C1 segment of cervical spinal cord (tissue), 14 donors: ENCODE measurements at places on chromosomes 1 and 21.

DNA sequence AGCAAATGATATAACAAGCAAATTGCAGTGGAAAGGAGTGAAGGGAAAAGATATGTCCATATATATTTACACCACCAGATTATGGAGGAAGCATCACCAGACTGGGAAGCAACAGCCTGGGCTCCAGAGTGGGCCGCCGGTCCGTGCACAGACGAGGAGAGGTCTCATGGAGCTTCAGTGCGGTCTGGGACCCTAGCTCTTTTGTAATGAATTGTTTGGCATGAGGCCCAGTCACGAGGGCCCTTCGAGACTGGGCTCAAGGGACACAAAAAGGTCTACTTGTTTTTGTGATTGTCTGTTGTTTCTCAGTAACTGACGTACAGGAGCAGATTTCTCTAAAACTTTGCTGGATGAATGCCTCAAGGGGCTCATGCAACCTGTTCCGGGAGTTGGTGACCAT lies 12.9 kb upstream of the STUM start:
- DNase-seq: no peak

GRCh38 chr1:208917723-208918122 lies 665.8 kb upstream of the CAMK1G start:
- no peak for DNase-seq

- no peak for DNase-seq
Measured at GRCh38 chr1:153288634-153289275, 24.0 kb downstream of the PGLYRP3 start.

GRCh38 chr1:74429580-74429979 lies 82.8 kb downstream of the LRRC53 start:
- no peak for DNase-seq

GRCh38 chr1:153617663-153618062 lies 1.5 kb upstream of the S100A14 start:
- DNase-seq: no peak

DNA sequence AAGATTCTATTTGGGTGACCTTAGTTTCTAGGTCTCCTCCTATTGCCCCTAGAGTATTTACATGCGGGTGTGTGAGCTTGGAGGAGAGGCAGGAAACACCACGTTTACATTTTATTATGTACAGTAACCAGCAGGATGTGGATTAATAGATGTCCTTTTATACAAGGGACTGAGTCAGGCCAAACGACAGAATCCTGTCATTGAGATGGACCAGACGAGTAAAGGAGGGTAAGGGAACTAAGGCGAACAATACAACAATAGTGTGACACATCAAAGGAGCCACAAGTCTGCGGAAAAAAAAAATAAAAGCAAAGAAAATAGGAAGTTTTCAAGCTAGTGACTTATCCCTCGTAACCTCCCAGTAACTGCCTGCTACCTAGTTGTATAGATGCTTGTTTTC lies 151.1 kb downstream of the GABPA start:
- no peak for DNase-seq

DNA sequence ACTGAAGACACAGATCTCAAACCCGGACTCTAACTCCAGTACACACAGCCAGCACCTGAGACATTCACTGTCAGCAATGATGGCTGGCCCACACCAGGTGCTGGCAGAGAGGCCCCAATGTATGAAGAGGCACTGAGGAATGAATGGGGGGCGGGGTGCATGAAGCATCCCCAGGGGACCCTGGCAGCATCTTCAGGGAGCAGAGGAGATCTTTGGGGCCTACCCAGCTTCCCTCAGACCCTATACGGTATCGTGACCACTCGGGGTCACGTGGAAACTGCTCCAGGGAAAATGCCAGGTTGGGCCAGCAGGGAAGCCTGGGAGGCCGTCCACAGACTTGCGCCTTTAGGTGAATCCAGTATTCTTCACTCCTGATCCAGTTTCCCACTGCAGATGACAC lies 84.3 kb downstream of the NPHP4 start:
- DNase-seq: no peak

- DNase-seq: no peak
Measured at GRCh38 chr1:119367432-119368124, 1.0 kb upstream of the HAO2 start.

DNA sequence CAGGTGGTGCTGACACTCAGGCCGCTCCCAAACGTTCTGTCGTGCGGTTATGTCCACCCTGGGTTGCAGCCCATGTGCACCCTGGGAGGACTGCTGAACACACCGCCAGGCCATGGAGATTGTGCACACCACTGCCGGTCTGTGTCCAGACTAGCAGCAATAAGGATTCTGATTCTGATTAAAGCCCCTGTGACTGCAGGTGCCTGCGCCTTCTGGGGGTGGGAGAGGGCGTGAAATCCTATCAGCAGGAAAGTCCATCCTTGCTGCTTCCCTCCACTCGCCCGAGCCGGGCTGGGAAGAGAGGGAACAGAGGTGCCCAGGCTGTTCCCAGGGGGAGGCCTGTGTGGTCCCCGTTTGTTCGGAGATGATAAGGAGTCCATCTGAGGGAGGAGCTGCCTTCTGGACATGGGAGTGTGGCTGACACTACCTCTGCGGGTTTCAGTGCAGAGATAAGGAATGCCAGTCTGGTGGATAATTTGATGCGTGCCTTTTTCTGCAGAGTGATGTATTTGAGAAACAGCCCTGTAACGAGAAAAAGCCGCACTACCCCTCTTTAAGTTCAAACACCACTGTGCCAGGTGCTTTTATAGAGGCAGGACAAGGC lies 41.2 kb downstream of the BACE2 start:
- DNase-seq: no peak

GRCh38 chr1:197606168-197606845 lies 169.0 kb downstream of the DENND1B start:
- DNase-seq: no peak

GRCh38 chr1:114153261-114154145 lies at the start of gene SYT6:
Gene SYT6 (minus strand): TSS chr1:114153869. CDS start chr1:114153772, 97 bp downstream.
- DNase-seq: peak; percentile 27

DNA sequence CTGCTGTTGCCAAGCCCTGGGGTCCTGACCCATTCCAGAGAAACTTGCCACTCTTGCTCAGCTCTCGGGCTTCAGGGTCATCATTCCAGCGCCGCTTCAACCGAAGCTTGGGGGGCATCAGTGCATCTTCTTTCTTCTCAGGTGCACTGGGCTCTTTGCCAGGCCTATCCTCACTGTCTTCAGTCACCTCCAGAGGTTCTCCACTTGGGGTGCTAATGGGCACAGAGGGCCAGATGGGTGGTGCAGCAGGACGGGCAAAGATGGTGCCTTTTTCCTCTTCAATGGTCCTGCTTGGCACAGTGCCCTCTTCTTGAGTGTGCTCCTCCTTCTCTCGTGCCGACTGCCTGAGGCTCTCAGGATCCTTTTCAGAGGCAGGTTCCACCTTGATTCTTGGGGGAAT lies 13.3 kb downstream of the ETV3 start:
- DNase-seq: no peak

DNA sequence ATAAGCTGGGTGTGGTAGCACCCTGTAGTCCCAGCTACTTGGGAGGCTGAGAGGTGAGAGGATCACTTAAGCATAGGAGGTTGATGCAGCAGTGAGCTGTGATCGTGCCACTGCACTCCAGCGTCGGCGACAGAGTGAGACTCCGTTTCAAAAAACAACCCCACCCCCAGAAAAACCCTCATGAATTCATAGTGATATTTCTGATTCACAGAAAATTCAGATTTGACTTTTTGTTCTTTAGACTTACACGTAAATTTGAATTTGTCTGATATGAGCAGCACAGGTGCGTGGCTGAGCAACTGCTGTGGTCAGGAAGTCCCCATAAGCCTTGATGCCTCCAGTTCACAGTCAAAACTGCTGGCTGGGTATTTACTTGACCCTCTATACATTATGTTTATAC lies 10.0 kb upstream of the MORC3 start:
- no peak for DNase-seq

DNA sequence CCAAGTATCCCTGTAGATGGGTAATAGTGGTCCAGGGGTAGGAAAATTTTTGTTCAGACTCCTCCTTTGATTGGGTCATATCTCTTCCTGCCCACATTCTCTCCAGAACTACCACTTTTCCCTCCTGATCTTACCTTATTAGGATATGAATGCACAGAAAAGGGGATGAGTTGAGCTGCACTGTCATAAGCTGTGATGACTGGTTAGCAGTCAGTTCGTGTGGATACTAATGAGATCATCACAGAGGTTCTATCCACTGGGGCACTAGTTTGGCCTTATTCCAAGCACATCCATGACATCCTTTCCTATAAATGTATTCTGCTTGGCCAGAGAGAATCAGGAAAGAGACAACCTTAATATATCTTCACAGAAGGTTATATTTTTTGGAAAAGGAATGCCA lies 22.1 kb upstream of the TBX15 start:
- DNase-seq: no peak

DNA sequence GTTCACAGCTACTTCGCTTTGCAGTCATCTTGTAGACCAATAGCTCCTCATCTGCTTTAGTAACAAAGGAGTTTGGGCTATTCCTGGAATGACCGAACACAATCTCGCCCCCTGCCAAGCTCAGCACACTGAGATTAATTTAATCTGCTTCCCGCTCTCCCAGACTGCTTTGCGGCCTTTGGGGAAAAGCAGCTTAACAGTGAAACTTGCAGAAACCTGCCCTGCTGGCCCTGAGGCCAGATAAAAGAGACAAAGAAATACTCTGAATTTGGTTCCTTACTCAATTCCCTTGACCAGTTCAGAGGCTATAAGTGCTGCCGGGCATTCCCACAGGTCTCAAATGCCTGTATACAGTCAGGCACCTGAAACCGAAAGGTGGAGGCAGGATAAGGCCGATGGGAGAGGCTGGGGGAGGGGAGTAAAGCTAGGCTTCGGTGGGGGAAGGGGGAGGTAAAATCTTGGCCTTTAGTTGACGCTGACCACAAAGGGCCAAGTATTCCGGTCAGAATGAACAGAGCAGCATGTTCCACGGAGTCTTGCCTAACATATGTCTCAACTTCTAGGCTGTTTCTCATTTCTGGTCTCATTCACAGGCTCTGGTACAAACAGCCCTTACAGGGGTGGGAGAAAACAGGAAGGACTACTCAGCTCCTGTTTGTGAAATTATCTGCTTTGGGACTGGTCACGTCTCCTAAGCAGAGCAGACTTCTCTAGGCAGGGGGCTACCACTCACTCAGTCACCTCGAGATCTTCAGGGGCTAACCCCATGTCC lies 17.7 kb upstream of the A3GALT2 start:
- peak; percentile 31 for DNase-seq

GRCh38 chr1:173488001-173488400 lies 10.9 kb downstream of the PRDX6 start:
- DNase-seq: no peak

DNA sequence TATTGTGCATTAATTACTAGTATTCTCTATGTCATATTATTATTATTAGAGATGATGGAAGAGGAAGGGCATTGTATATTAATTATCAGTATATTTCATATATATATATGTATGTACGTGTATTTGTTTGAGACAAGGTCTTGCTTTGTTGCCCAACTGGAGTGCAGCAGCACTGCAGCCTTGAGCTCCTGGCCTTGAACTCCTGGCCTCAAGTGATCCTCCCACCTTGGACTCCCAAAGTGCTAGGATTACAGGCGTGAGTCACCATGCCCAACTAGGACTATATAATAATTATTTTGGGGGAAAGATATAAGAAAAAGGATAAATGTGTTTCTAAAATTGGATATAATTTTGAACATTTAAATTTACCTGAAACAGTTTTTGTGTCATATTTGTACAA lies 63.2 kb upstream of the USP24 start:
- DNase-seq: no peak

DNA sequence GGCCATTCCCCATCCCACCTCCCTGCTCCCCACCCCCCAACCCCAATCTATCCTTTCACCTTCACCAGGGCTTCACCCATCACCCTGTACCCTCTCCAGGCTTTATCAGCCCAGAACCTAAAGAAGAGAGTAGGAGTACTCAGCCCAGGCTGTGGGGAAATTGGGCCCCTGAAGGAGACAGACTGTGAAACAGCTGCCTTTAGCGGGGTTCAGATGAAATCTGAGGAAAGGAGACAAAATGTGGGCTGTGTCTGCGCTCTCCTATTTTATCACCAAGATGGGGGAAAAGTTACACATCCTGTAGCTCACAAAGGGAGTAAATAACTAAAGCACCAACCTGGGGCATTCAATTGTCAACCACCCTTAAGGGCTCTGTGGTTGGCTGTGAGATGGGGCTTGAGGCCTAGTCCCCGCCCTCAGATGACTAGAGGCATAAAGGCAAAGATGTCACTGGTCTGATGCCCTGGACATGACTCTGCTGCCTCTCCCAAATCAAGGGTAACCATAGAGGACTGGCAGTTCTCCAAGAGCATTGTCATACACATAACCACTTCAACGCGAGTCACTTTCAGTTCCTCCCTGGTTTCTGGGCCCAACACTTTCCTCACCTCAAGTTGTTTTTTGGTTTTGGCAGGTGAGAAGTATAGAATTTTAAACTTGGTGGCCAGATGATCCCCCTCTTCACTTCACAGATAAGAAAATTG lies 30.0 kb downstream of the SLC27A3 start:
- DNase-seq: no peak

DNA sequence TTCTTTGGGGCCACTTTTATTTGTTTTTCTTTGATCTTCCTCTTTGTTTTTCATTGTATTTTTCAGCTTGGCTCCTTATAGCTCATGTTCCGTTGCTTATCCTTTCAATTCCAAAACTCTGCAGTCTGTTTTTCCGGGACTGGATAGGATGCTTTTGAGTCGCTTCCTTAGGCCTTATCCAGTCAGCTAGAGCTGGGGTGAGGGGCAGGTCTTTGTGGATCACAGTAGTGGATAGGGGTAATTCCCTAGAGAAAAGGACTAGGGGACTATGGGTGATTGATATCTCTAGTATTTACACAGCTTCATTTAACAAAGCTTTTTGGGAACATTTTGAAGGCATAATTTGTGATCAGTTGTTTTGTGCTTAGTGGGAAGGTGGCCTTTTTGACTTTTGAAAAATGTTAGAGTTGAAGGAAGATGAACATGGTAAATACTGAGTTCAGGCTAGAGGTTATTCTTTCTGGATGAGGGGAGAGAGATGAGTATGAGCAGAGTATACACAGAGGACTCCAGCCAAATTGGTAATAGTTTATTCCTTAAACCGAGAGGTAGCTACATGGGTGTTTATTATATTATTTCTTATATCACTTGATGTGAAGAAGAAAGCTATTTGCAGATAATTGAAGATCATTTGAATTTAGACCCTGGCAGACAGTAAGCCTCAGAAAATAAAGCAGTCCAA lies 22.5 kb downstream of the CEP350 start:
- DNase-seq: no peak

- DNase-seq: no peak
Measured at GRCh38 chr1:21278208-21278859, 11.9 kb downstream of the ECE1 start.

- no peak for DNase-seq
Measured at GRCh38 chr1:54249819-54250435, 50.0 kb downstream of the MRPL37 start.
